ENCODE measurements at places on chromosomes 12 and 14.

DNA sequence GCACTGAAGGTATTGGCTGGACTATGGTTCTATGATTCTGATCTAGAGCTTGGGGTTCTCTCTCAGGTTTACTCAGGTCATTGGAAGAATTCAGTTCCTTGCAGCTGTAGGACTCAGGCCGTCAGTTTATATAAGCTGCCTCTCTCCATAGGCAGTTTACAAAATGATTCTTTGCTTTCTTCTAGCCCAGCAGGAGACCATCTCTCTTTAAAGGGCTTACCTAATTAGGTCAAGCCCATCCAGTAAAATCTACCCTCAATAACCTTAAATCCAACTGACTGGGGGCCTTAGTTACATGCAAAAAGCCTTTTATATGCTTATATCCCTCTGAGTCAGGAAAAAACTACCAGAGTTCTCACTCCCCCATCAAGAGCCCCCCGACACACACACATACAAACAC lies 80.5 kb upstream of the GARIN6 start:
- no peak for DNase-seq

DNA sequence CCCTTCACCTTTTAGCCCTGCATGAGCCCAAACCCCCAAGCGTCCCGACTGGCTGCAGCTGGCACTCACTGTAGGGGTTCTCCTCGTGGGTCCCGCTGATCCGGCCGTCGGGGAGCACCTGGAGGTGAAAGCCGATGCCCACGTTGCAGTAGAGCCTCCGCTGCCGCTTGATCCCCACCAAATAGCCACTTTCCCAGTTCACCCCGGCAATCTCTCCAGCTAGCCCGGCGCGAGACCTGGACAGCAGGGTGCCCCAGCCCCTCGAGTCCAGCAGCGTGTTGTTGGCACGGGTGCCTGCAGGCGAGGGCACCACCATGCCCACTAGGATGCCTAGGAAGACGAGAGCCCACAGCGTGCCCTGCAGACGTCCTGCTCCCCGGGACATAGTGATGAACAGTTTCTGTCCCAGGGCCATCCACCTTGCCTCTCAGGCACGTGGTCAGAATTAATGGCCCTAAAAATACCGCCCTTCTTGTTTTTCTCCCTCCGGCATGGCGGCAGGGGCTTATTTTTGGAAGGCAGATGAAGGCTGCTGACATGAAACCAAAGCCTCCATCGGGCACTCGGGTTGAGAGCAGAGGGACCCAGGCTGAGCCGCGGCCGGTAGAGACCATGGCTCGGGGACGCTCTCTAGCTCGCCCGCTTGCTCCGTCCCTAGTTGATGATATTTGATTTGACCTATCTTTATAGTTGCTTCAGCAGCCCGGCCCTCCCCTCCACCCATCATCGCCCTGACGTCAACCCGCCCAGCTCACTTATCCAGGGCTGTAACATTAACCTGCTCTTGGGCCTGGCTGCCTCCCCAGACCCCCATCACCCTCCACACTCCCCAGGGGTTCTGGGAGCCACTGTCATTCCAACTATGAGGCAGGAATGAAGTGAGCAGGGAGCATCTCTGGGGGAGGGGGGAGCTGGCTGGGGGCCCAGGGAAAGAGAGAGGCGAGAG lies at the start of gene FGF6:
Gene FGF6, minus strand, starts transcription at position 660 of the 946 bp plus-strand sequence. Its CDS starts 245 bp downstream, at position 415.
- no peak for DNase-seq

- DNase-seq = no peak
Observed at GRCh38 chr14:31170411-31170810, 37.2 kb downstream of the HECTD1 start.

DNA sequence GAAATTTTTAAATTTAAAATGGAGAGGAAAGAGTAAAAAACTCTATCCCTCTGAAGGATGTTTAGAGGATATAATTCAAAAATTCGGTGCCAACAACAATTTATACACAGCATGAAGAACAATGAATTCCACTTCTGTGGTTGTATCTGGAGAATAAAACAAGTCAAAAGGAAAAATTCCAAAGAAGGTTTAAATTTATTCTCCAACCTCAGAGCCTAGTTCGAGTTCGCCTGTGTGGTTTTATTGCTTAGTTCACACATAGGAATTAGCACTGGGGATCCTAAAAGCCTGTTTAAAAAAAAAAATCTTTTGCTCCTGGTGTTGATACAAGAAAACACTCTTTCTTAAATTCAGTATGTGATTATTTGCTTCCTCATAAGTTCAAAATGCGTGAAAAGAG lies 79.2 kb downstream of the LLPH start:
- DNase-seq = no peak

DNA sequence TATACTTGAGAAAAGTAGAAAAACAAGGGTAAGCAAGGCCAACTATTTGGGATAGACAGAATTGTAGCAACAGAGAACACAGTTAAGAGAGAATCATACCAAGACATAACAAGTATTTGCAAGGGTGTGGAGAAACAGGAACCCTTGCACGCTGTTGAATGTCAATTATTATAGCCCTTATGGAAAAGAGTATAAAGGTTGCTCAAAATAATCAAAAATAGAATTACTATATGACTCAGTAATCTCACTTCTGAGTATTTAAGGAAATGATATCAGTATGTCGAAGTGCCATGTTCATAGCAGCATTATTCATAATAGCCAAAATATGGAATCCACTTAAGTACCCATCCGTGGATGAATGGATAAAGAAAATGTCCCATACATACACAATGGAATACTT lies 193.3 kb downstream of the PHLDA1 start:
- no peak for DNase-seq

DNA sequence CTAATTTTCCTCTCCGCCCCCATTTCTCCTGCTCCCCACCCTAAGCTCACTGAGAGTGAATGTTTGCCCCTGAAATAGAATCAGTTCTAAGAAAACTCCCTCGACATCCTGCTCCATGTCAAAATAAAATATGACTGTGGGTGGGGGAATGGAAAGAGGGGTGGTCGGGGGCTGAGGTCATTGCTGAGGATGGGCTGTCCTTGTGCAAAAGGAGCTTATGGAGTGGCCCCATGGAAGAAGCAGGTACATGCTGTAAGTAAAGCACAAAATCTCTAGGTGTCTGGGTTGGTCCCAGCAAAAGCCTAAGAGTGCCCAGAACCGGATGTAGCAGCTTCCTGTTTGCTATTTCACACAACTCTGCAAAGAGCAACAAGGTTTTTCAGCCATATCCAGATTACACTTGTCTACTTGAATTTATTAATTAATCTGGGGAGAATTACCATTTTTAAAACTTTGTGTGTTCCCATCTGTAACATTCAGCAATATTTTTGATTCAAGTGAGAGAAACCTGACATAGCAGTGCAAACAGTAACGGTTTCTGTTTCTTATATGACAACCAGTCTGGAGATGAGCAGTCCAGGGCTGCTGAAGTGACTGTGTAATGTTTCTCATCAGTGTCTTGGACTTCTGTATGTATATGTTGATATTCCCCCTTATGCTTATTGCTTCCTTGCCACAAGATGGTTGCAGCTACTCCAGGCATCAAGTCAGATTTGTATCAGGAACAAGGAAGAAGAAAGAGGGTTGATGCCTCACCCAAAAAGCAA lies 40.4 kb upstream of the GZMB start:
- no peak for DNase-seq

DNA sequence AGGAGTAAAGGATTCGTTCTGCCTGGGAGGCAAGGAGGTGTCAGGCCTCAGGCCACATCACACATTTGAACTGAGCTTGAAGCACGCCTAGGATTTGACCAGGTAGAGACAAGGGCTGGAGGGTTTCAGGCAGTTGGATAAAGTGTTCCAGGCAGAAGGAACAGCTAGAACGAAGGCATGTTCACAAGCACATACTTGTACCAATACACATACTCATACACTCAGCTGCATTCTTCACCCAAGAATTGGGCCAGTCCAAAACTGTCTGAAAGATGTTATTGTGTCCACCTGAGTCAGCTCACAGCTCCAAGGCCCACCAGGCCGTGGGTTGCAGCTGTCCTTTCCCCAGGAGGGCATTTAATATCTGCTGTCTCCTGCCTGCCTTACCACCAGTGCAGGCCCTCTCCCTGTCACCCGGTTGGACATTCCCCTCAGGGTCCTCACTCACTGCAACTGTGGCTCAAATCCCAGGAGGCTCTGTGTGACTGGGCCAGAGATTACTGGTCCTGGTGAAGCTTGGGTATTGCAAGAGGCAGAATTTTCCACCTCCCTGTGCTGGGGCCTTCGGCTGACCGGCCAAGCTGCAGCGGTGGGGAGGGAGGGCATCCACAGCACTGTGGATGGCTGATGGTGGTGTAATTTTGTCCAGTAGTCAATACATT lies 12.8 kb upstream of the AQP2 start:
- no peak for DNase-seq

DNA sequence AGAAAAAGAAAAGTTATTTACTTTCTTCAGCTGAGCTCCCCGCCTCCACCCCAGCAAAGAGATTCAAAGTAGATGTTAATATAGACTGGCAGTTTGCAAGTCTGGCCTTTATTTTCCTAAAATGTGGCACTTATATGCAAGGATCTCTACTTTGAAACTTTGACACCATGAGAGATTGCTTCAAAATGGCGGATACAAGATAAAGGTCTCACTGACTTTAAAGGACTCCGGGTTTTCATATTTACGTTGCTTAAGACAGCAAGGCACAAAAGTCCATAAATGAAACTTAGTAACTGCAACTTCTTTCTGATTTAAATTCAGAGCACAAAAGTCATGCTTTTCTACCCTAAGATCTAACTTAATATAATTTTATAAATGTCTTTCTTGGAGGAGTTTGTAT lies 3.5 kb downstream of the OTX2 start:
- no peak for DNase-seq

DNA sequence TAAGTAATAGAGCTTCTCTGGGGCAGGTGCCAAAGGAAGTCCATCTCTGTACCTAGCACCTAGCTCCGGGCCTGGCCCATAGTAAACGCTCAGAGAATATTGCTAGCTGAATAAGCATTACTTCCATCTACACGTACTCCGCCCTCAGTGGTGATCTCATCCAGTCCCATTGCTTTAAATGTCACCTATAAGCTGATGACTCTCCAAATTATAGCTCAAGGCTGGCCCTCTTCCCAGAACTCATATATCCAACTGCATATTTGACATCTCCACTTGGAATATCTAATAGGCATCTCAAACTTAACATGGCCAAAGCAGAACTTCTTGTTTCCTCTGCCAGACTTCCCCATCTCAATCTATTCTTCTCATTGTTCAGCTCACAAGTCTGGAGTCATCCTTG lies 6.9 kb upstream of the DYNLL1 start:
- DNase-seq = no peak

GRCh38 chr14:89811954-89812575 lies 142.5 kb downstream of the EFCAB11 start:
- DNase-seq = no peak

DNA sequence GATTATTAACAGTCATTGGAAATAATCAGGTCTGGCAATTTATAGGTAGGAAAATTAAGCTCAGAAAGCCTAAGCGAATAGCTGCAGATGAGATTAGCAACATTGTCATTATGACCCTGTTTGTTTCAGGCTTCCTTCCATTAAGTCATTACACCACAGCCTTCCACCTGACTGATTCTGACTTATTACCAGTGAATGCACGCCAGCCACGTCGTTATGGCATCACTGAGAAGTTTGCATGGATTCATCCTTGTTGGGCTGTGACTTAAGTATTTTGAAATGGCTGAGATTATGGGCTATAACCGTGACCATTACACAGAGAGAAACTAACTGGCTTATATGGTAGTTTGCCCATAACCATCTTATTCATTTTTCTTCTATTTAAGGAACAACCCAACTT lies 18.6 kb downstream of the RASSF8 start:
- no peak for DNase-seq

DNA sequence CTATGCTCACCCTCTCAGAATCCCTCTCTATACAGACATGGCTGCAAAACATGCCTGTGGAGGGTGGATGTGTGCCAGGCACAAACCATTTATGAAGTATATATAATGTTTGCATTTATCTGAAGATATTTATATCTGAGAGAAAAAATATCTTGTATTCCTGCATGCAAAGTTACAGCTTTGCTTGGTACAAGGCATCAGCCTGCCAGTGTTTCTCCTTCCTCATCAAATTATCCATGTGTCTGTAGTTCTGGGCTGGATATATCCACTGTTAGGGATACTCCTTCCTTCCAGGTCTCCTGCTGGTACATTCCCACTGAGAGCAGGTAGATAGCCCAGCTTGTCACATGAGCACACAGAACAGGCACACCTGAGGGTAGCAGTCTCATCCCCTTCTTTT lies 12.0 kb downstream of the HOXC4 start:
- no peak for DNase-seq

DNA sequence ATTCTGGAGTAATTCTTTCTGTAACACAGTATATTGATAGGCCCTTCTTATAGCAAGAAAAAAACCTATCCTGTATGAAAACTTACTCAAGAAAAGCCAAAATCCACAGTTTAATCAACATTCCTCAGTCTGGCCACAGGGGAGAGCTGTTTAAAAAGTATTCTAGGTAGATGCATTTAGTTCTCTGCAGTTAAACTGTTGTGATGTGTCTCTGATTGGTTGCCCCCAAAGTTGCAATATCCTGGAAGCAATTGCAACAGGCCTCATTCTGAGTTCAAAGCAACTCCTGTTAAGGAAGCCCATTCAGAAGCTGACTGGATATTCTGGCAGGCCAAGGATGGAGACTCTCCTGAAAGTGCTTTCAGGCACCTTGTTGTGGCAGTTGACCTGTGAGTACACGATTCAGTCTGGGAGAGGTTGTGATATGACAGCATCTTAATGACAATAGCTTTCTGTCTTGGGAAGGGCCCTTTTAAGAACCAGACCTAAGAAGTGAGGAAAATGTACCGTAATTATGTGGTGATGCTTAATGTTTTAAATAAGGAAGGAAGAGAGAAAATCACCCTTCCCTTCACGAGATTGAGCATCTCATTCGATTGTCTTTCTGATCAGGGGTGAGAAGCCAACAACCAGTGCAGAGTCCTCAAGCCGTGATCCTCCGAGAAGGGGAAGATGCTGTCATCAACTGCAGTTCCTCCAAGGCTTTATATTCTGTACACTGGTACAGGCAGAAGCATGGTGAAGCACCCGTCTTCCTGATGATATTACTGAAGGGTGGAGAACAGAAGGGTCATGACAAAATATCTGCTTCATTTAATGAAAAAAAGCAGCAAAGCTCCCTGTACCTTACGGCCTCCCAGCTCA lies 420.7 kb downstream of the DAD1 start:
- no peak for DNase-seq

DNA sequence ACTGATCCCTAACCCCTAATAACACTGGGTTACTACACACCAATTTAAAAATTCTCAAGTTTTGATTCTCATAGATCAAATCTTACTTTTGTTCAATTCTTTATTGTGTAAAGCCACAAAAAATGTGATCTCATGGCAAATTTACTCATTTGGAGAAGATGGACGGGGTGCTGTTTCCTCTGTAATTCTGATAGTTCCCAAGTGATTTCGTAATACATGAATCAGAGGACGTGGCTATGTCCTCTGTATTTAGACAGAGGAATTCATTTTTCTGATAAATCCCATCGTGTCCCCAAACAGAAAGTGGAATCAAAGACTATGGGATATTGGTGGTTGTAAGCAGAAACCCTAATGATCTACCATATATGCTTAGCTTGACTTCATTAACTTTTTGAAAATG lies 76.6 kb upstream of the GNG2 start:
- DNase-seq = no peak

All from stimulated activated CD8-positive, alpha-beta memory T cell treated with anti-CD3 and anti-CD28 coated beads, Interleukin-4, amount 100 ng/mL, for 4 hours (primary cell).